ENCODE measurements at places on chromosomes 3 and 15.

GRCh38 chr3:42014921-42015533, 53.1 kb upstream of the ULK4 start:
- peak; percentile 35 for DNase-seq

GRCh38 chr3:106305127-106305526, 436.3 kb upstream of the CBLB start:
- no peak for DNase-seq

DNA sequence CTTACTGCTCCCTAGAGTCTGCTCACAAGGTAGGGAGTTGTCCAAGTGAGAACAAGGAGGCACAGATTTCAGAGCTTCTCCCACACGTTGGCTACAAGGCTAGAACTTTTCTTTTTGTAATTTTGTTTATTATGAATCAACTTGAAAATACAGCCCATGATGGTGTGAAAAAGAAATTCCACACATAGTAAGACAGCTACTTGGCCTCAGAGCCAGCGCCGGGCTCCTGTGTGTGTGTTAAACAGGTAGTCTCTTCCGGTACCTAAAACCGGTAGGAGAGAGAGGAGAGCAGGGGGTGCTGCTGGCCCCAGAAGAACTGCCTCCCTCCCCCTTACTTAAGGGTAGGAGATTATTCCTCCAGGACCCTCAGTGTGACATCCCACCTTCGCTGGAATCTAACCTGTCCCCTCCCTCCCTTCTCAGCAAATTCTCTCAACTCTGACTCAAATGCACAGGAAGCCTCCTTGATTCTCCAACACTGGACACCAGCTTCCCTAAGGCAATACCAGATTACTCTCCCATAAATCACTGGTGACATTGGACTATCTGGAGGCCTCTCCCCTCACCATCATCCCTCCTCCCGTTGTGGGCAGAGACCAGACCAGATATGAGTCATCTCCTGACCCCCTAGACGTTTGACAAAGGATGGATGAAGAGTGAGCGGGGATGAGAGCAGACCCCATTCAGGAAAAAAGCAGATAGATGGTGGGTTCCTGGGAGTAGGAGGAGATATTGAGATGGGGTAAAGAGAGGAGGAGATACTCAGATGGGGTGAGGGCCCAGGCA, 4.5 kb upstream of the IP6K1 start:
- no peak for DNase-seq

DNA sequence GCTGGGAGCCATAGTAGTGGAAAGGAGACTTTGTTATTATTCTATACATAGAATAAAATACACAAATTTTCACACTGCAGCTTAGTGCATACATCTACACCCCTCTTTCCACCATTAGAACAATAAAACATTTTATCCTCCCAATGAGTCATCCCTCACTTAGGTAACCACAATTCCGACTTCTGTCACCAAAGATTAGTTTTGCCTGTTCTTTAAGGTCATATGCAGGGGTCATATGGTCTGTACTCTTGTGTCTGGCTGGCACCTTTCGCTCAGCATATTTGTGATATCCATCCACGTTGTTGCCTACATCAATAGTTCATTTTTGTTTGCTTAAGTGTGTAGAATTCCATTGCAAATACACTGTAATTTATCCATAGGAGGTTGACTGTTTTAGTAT, 399.4 kb downstream of the SHQ1 start:
- no peak for DNase-seq

DNA sequence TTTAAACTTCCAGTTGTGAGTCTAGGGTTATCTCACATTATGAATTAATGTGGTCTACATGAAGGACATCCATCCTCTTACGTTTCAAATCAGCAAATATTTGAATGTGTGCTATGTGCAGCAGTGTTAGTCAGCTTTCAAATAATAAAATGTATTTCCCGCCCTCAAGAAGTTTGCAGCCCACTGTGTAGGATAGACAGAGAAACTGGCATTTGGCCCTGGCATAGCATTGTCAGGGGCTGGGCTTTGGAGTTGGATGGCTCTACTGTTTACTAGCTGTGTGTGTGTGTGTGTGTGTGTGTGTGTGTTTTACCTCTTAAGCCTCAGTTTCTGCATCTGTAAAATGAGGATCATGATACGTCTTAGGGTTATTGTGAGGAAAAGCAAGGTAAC, 400.5 kb upstream of the C2CD4B start:
- DNase-seq: no peak
